Large intestine (tissue), 12 donors: ENCODE measurements at places on chromosomes 3 and 15. TPM values are rescaled to one million over a fixed set of nuclear protein-coding genes. Genes with fewer than 3 reads are reported as not detected.

DNA sequence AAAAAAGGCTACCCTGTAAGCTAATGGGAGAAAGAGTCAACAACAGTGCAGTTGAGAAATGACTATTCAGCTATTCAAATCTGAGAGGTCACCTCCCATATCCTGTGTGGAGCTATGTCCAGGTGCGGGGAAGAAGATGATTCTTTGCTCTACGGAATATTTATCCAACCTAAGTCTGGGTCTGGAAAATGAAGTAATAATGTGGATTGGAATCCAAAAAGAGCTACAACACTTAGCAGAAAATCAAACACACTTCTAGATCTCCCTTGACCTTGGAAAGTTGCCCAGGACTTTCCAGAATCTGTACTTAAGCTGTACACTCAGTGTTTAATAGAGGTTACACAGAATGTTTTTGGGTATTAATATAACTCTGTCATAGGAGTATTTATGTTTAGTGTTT is 251.9 kb downstream of the NAALADL2 start:
- H3K27ac ChIP-seq: no peak overlapping the region
- H3K4me1 ChIP-seq: no peaks in the 10 kb centered on the region
- DNase-seq: no peak
- H3K4me3 ChIP-seq: no peak overlapping the region
- no peaks in the 10 kb centered on the region for H3K27me3 ChIP-seq

GRCh38 chr15:41690636-41691035 is 30.4 kb downstream of the MGA start:
- no peaks in the 10 kb centered on the region for H3K4me1 ChIP-seq
- no peaks in the 10 kb centered on the region for H3K27me3 ChIP-seq
- H3K27ac ChIP-seq: no peak overlapping the region
- no peaks in the 10 kb centered on the region for H3K36me3 ChIP-seq
- no peak overlapping the region for H3K4me3 ChIP-seq
- no peak for DNase-seq

GRCh38 chr15:60137711-60138396 is 133.7 kb downstream of the FOXB1 start:
- no peak for DNase-seq
- no peaks in the 10 kb centered on the region for H3K36me3 ChIP-seq
- H3K4me3 ChIP-seq: no peak overlapping the region
- peaks cover 6% of the 10 kb centered on the region for H3K27me3 ChIP-seq
- no peaks in the 10 kb centered on the region for H3K4me1 ChIP-seq
- H3K27ac ChIP-seq: no peak overlapping the region

DNA sequence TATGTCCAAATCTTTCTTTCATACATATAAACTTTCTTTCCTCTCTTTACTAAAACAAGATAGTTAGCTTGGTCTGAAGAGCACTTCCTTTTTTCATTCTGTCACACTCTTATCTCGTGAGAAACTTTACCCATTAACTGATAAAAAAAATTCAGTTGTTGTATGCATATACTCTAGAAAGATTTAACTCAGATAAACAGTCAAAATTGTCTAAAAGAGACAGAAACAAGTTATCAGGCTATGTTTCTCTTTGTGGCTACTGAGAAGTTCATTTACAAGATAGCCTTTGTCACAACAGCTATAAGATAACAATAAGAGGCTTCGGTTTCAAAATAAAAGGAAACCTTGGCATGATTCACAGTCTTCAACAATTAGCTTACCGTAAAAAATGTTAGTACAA is 235.7 kb upstream of the ATP10A start:
- H3K4me1 ChIP-seq: no peaks in the 10 kb centered on the region
- no peak overlapping the region for H3K27ac ChIP-seq
- no peak overlapping the region for H3K4me3 ChIP-seq
- no peaks in the 10 kb centered on the region for H3K36me3 ChIP-seq

DNA sequence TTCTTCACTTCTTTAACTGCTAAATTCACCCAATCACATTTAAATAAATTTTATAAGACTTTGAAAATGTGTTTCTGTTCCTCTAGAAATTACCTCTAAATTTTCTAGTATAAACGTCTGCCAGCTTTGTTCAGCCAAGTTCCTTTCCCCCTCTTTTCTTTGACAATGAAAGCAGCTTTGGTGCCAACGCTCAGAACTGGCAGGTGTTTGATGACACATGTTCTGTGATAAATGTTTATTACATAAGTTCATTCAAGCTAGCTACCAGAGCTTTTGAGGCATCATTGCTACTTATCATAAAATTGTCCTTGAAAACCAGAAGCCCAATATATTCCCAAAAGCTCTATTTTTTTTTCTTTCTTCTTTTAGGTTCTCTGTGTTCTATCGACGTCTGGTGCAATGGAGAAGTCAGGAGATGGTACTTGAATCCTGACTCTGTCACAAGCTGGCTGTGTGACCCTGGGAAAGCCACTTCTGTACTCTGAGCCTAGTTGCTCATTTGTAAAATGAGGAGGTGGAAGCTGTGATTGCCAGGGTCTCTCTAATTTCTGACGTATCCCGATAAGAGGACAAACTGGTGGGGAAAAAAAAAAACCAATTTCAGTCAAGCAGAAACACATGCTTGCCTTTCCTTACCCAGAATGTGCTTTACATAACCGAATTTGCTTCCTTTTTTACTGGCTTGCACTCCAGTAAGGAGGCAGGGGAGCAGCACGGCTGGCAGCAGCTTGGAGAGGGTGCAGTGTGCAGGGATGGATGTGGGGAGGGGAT is 187.1 kb upstream of the LPP start:
- DNase-seq: no peak
- H3K36me3 ChIP-seq: no peaks in the 10 kb centered on the region
- H3K27ac ChIP-seq: no peak overlapping the region
- no peak overlapping the region for H3K4me3 ChIP-seq

The ANKDD1A gene
- 5.6 TPM for polyA plus RNA-seq

The C2CD4A gene
- 3.6 TPM for polyA plus RNA-seq
